ENCODE measurements at places on chromosomes 12 and 14.

DNA sequence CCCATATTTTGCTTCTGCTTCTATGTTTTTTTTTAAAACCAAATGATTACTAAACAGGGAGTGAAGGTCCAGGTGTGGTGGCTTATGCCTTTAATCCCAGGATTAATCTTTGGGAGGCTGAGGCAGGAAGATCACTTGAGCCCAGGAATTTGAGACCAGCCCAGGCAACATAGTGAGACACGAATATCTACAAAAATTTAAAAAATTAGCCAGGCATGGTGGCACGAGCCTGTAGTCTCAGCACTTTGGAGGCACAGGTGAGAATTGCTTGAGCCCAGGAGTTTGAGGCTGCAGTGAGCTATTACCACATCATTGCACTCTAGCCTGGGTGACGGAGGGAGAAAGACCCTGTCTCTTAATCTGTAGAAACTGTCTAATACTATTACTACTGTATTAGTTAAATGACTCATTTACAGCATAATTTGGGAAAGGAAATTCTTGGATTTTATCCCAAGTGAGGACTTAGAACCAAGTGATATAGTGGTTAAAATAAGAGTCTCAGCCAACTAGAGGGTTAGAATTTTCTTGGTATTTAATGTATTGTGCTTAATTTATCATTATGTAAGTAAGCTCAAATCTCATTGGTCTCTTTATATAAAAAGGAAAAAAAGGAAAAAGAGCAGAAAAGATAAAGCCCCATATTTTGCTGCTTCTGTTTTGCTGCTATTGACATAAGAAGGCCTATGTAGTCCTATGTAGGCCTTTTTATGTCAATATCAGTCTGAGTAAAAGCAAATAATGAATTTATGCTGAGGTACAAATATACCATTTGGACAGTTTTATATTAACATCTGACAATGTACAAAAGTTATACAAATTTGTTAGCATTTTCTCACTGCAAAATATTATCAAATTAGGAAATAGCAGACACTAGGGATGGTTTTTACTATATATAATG is 163.4 kb downstream of the RAD51B start:
- DNase-seq: no peak

- DNase-seq: no peak
These were observed 90.8 kb downstream of the BCL11B start for GRCh38 chr14:99181241-99181640.

DNA sequence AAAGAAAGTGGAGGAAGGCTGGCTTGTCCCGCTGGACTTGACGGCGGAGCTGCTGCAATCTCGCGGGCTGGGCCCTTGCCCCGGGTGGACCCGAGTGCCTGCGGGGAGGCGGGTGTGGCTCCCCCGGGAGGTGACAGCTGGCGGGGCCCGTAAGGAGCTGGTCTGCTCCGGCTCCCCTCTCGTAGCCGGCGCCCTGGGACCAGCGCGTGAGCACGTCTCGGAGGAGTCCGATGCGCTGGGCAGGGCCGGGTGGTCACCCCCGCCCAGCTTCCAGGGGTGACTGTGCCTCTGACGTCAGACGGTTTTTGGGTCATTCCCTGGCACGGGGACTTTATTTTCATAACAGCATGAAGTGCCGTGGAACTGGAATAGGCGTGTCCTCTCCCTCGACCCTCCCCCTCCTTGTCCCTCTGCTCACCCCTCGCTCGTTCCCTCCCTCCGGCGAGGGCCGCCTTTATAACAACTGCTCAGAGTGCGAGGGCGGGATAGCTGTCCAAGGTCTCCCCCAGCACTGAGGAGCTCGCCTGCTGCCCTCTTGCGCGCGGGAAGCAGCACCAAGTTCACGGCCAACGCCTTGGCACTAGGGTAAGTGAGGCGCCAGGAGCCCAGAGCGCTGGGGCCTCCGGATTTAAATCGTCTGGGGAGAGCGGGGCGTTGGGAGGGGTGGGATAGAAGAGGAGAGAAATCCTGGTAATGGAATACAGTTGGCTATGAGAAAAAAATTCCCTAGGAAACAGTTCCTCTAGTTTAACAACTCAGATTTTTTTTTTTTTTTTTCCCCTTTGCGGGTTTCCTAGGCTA is at the start of gene GPRC5A:
TSS of gene GPRC5A (plus strand) at position 483 of the 801 bp plus-strand sequence. CDS start 16,688 bp downstream, outside the sequence.
- DNase-seq: peak; percentile 54

DNA sequence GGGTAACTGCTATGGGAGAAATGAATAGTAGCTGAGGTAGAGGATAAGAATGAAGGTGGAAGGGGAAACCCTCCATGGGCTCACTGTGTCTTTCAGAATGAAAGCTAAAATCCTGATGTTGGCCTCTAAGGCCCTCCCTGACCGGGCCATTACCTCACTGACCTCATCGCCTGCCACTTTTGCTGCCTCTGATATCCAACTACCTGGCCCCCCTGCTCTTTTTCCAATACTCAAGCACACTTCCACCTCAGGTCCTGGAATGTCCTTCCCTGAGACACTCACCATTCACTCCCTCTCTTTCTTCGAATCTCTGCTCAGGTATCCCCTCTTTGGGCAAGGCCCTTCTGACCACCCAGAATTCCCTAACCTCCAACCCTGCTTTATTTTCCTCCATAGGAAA is 1.4 kb upstream of the BATF start:
- DNase-seq: no peak

DNA sequence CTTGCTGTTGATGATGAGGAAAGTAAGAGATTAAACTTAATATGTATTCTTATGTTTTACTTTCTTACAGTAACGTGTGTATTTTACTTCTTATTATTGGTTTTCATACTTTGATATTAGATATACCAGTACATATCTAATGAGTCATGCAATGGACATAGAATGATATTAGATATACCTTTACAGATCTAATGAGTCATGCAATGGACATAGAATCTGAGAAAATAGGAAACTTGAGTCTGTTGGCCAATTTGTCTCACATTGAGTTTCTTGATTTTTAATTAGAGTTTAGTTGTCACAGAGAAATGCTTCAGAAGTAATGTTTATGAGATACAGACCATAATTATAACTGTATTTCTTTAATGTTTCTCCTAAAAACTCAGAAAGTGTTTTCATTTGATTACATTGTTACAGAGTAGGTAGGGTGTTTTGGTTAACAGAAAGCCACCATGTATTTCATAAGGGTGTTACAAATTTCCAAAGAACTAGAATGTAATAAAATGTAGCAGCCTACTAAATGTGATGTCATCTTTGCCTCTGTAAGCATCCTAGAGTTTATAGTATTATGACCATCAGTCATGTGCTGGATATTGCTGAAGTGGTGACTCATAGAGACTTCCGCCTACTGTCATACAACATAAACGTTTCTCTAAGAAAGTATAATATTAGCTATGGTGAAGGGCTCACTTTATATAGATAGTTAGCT is 3.0 kb downstream of the GAS2L3 start:
- DNase-seq: no peak

DNA sequence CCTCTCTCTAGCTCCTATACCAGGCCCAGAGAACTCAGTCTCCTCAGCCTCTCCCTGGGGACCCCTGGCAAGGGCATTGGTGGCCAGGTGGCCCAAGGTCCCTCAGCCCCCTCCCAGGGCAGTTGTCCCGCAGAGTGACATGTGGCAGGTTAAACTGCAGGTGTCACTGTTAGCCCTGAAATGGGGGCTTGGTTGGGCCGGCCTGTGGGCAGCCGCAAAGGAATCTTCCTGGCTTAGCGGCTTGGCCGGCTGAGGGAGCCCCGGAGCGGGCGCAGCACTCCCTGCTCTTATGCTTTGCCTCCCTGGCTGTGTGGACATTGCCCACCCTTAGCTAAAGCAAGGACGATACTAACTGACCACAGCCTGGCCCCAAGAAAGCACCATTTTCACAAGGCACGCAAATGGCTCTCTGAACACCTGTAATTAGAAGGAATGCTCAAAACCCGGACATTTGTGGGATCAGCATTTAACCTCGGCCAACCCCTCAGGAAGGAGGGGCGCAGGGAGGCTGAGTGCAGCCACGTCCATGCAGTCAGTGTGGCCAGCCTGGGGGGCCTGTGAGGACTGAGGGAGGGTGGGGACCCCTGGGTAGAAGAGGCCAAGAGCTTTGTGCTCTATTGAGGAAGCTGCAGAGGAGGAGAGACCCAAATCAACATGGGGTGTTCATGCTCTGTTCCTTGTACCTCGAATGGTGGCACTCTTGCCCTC is 82.2 kb downstream of the PAPOLA start:
- DNase-seq: peak; percentile 25

Measured in CD4-positive, alpha-beta T cell treated with Interleukin-6 for 4 hours (primary cell).